Amygdala (tissue), 56 donors: ENCODE measurements at places on chromosomes 13 and 19.

DNA sequence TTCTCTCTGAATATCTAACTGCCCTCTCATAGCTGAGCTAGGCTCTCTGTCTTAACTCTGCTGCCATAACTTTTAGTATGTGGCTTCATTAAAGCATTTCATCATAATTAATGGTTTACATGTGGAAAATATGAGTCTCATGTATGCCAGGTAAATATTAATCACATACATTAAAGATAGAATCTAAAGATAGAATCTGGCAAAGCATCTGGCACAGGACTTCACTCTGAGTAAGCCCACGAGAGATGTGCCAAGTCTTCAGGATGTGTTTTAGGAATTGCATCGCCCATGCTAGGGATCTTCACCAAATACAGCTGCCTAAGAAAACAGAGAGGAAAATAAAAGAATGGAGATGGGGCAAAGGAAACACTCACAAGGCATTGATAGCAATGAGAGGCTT, 285.8 kb downstream of the DIAPH3 start:
- DNase-seq, result no peak

GRCh38 chr19:5145521-5146511, 176.9 kb downstream of the KDM4B start:
- no peak for DNase-seq

GRCh38 chr19:10193790-10194499, 808 bp downstream of the DNMT1 start:
- no peak for DNase-seq

DNA sequence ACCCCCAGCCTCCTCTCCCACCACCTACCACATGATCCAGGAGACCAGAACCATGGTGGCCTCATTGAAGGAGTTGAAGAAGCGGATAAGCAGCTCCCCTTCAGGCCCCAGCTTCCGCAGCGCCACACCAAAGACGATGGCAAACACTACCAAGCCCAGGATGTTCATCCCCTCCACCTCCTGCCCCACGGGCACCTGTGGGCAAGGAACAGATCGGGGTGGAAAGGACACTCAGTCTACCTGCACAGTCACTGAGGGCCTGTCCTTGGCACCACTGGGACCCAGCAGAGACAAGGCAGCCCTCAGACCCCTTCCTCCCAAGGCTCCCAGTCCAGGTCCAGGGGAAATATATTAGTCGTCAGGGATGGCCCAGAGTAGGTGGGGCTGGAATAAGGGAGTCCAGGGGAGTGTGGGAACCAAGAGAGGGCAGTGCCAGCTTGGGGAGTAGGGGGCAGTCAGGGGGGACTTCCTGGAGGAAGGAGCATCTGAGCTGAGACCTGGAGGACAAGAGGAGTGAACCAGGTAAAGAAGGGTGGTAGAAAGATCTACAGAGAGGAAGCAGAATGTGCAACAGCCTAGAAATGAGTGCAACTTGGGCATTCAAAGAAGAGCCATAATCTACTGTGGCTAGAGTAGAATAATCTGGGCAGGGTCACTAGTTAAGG, 5.9 kb downstream of the SLC1A5 start:
- no peak for DNase-seq

- no peak for DNase-seq
These were observed 15.4 kb downstream of the ZNF570 start for GRCh38 chr19:37484406-37485168.

DNA sequence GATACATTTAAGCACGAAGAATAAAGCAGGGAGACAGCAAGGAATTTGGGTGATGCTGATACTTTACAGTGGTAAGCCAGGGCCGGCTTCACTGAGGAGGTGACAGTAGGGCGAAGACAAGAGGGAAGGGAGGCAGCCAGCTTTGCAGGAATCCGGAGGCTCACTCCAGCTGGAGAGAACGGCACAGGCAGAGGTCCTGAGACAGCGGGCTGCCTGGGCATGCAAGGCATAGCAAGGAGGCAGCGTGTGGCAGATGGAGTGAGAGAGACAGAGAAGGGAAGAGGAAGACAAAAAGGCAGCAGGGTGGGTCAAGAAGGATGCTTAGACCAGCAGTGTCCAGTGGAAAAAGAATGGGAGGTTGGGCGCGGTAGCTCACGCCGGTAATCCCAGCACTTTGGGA, 83.2 kb upstream of the WASF3 start:
- no peak for DNase-seq

GRCh38 chr13:80359778-80360452, 19.0 kb upstream of the SPRY2 start:
- DNase-seq, result no peak

- no peak for DNase-seq
These were observed 246.5 kb downstream of the DCT start for GRCh38 chr13:94232956-94233355.

DNA sequence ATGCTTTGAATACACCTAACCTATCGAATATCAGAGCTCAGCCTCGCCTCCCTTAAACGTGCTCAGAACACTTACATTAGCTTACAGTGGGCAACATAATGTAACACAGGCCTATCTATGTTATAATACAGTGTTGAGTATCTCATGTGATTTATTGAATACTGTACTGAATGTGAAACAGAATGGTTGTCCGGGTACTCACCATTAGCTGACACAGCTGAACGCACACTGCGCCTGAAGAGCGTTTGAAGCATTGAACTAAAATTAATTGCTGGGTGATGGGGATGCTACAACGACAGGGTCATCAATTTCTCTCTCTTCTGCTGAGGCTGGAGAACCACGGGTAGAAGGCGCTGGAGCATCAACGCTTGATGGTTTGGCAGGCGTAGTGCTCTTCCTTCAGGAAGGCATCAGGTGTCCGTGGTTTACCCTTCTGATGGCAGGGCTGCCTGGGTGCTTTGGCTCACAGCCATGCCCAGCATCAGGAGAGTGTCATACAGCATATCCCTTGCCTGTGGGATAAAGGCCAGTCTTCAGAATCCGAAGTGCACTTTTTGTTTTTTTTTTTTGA, 46.9 kb upstream of the UBE2L5 start:
- no peak for DNase-seq

DNA sequence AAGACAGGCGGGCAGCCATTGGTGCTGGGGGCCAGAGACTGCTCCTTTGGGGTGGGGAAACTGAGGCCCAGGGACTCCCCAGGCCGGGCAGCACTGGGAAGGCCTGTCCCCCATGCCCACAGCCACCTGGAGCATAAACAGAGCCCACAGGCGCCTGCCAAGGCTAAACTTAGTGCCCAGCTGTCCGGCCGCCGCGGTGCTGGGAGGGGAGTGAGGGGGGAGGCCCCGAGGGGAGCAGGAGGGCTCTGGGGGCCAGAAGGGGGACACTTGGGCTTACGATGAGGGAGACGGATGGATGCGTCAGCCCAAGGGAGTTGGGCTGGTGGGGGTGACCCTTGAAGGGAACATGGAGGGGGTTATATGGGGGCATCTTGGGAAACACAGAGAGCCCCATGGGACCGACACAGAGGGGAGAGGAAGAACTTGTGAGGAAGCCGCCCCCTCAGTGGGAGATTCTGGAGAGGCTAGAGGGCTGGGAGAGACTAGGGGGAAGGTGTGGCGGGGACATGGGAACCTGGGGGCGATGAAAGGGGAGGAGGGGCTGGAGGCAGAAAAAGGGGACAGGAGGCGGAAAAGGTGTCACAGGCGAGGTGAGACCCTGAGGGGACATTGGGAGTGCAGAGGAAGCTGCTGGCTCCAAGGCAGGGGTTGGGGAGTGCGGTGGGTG, 2.2 kb downstream of the CERS1 start:
- DNase-seq, result no peak

GRCh38 chr19:44824761-44825160, 15.9 kb downstream of the BCAM start:
- no peak for DNase-seq

DNA sequence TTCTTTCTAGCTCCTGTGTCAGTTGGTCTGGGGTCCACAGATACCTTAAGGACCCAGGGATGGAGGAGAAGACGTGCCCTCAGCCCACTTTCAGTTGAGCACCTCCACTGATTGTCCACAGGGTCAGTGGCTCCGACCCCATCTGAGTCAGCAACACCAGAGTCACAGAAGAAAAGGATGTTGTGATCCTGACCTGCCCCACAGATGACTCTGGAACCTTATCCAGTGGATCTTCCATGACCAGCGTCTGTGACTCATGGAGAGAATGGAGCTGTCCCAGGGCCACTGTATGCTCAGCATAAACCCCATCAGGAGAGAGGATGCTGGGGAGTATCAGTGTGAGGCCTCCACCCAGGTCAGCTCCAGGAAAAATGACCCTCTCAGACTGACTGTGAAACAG, 22.0 kb downstream of the CEACAM4 start:
- no peak for DNase-seq
